ENCODE measurements at places on chromosomes 2 and 18.

- DNase-seq = no peak
Measured at GRCh38 chr2:105422801-105423200, 23.9 kb upstream of the FHL2 start.

GRCh38 chr2:83953697-83954096, 505.4 kb downstream of the SUCLG1 start:
- DNase-seq = no peak

DNA sequence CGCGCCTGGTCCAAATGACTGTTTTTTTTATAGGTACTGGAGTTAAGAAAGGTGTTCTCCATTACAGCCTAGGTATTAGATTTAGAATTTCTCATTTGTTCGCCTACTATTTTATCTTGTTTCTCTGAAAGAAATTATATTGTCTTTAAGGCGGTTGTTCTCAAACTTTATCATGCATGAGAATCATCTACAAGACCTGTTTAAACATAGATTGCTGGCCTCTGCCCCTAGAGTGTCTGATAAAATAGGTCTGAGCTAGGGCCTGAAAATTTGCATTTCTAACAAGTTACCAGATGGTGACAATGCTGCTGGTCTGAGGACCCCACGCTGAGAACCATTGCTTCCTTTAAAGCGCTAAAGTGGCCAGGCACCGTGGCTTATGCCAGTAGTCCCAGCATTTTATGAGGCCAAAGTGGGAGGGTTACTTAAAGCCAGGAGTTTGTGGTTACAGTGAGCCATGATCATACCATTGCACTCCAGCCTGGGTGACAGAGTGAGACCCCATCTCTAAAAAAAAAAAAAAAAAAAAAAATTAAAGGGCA, 34.0 kb upstream of the RNF138 start:
- DNase-seq = no peak

DNA sequence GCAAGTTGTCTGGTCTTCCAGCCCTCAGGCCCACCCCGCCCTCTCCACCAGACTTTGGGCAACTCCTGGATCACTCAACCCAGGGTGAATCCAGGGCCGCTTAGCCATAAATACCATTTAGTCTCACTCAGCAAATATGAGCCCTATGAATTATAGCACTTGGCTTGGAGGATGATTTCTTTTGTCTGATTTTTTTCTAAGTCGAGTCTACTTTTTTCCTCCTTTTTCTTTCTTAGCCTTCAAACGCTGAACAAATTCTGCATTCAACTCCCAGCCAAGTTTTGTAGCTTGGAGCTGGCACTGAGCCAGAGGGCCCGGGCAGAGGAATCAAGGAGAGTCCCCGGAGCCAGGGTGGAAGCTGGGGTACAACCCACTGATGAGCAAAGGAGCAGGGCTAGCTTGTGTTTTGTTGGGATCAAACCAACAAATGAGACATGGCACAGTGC, 48.7 kb downstream of the SERTAD2 start:
- DNase-seq = no peak

DNA sequence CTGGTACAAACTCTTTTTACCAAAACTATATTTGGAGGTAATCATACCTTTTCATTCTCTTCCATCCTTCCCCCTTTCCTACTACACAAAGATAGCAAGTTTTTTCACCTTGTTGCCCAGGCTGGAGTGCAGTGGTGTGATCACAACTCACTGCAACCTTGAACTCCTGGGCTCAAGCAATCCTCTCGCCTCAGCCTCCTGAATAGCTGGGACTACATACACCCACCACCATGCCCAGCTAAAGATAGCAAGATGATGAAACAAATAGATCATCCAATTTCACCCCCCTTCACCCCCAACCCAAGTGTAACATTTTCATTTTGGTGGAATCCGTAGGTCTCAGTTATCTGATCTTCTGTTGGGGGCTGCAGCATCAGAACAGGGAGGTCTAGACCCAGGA, 4.5 kb upstream of the STK11IP start:
- DNase-seq = no peak

- DNase-seq = no peak
Measured at GRCh38 chr2:215425021-215425782, 10.7 kb downstream of the FN1 start.

DNA sequence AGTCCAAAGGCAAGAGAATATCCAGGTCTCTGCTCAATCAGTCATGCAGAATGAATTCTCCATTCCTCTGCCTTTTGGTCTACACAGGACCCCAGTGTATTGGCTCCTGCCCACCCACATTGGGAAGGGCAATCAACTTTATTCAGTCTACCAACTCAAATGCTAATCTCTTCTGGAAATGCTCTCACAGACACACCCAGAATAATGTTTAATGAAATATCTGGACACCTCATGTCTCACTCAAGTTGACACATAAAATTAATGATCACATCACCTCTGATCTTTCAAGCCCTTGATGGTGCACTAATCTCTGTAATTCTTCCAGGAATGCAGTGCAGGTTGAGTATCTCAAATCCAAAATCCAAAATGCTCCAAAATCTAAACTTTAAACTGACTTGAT, 315.6 kb downstream of the HRH4 start:
- DNase-seq = no peak
